Heart right ventricle (tissue), 16 donors: ENCODE measurements at places on chromosomes 1 and 21.

- no peaks in the 10 kb centered on the region for H3K36me3 ChIP-seq
- H3K4me3 ChIP-seq: no peak overlapping the region
- H3K27me3 ChIP-seq: no peaks in the 10 kb centered on the region
- DNase-seq: no peak
- no peak overlapping the region for H3K27ac ChIP-seq
- H3K4me1 ChIP-seq: no peaks in the 10 kb centered on the region
Measured at GRCh38 chr1:56921479-56921878, 44.3 kb downstream of the C8B start.

- H3K27me3 ChIP-seq: peaks cover 98% of the 10 kb centered on the region
- H3K36me3 ChIP-seq: no peaks in the 10 kb centered on the region
- no peak for DNase-seq
- H3K4me3 ChIP-seq: peak overlapping the region; percentile 35
- peaks cover 5% of the 10 kb centered on the region for H3K4me1 ChIP-seq
Measured at GRCh38 chr1:24927988-24928688, 1.9 kb downstream of the RUNX3 start.

- peak; percentile 76 for DNase-seq
- no peaks in the 10 kb centered on the region for H3K36me3 ChIP-seq
- H3K27ac ChIP-seq: no peak overlapping the region
- H3K4me3 ChIP-seq: no peak overlapping the region
Measured at GRCh38 chr21:38355992-38356781, 99.4 kb downstream of the KCNJ15 start.

- no peak for DNase-seq
- H3K4me3 ChIP-seq: no peak overlapping the region
- H3K4me1 ChIP-seq: peaks cover 40% of the 10 kb centered on the region
- no peak overlapping the region for H3K27ac ChIP-seq
Measured at GRCh38 chr1:66356605-66357004, 177.3 kb upstream of the SGIP1 start.

- no peaks in the 10 kb centered on the region for H3K27me3 ChIP-seq
- no peak for DNase-seq
- peaks cover 11% of the 10 kb centered on the region for H3K36me3 ChIP-seq
- H3K4me1 ChIP-seq: no peaks in the 10 kb centered on the region
- no peak overlapping the region for H3K27ac ChIP-seq
Measured at GRCh38 chr1:243513726-243514491, 258.1 kb downstream of the SDCCAG8 start.

DNA sequence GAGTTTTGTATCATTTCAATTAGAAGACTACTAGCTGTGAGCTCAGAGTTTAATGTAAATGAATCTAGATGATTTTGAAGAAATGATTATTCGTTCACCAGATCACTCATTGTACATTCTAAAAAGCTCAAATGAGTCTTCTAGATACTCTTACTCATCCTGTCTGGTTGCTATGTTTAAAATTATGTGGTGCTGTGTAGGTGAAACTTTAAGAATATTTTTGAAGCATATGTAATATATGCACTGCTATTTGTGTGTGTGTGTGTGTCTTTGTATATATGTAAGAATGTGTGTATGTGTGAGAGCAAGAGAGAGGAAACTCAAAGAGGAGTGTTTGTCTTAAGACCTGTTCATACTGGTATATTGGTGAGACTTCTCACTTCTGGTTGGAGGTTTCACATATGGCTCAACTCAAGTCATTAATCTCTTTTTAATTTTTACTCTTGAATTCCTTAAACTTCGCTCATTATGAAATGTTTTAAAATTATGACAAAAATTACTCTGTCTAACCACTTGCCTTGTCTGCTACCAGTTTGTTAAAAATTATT is 8.6 kb upstream of the C1orf105 start:
- DNase-seq: no peak
- H3K4me3 ChIP-seq: no peak overlapping the region
- no peaks in the 10 kb centered on the region for H3K27me3 ChIP-seq
- no peaks in the 10 kb centered on the region for H3K36me3 ChIP-seq

DNA sequence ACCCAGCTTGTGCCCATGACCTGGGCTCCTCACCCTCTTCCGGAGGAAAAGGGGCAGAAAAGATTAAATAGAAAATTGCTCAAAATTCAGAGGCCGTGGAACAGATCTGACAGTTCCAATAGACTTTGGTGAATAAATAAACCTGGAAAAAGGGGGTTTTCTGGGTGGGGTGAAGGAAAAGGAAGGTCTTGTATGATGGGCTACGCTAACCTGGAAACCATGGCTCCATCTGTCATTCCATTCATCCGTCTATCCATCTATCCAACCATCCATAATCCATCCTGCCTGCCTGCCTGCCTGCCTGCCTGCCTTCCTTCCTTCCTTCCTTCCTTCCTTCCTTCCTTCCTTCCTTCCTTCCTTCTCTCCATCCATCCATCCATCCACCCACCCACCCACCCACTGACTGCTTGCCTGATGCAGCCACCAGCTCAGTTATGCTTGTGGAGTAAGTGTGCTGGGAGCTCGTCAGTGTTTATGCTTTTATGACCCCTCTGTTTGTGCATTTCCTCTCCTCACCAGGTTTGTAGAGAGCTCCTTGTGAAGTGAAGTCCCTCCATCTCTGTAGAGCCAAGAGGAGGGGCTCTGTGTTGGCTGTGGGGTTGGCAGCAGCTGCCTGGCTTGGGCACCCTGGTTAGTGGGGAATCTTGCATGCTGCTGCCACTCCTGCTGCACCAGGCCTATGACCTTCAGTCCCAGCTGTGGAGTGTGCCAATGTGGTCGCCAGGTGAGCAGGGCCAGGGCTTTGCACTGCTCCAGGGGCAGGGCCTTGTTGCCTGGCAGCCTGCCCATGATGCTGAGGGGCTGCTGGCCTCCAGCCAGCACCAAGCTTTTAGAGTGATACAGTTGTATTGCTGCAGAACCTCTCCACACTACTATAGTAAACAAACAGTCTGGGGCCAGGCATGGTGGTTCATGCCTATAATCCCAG is 16.0 kb upstream of the POU3F1 start:
- H3K27ac ChIP-seq: no peak overlapping the region
- H3K36me3 ChIP-seq: no peaks in the 10 kb centered on the region
- peaks cover 18% of the 10 kb centered on the region for H3K27me3 ChIP-seq
- no peak for DNase-seq

DNA sequence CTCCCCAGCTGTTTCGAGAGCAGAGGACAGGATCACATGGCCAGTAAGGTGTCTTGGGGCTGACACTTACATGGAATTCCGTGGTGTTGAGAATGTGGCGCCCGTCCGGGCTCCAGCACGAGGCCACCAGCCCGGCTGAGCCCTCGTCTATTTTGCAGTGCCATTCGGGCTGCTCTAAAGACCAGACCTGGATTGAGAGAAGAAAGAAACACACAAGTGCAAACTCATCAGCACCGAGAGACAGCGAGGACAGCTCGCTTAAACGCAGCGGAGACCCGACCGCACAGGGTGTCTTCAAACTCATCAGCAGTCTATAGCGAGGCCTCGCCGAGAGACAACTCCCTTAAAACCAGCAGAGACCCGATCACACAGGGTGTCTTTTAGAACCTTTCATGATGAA is 3.3 kb downstream of the WRAP73 start:
- peaks cover 23% of the 10 kb centered on the region for H3K4me1 ChIP-seq
- H3K36me3 ChIP-seq: peaks cover 55% of the 10 kb centered on the region
- no peak for DNase-seq
- H3K27ac ChIP-seq: no peak overlapping the region

DNA sequence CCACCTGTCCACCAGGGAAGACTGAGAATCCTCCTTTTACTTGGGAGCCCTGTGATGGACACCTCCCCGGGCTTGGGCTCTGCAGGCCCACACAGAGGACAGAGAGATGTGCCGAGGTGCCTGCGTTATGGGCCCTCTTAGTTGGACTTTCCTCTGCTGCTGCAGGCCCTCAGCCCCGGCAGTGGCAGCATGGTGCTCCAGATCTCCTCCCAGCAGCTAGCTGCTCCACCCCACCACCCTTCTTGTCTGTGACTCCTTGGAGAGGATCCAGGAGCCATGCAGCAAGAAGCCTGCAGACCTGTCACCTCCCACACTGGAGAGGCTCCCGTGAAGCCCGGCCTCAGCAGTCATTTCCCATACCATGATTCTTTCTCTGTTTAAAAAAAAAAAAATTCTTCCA is 27.4 kb downstream of the PHGDH start:
- no peak overlapping the region for H3K27ac ChIP-seq
- no peaks in the 10 kb centered on the region for H3K36me3 ChIP-seq
- H3K4me3 ChIP-seq: no peak overlapping the region
- H3K4me1 ChIP-seq: peaks cover 53% of the 10 kb centered on the region
- no peaks in the 10 kb centered on the region for H3K27me3 ChIP-seq

DNA sequence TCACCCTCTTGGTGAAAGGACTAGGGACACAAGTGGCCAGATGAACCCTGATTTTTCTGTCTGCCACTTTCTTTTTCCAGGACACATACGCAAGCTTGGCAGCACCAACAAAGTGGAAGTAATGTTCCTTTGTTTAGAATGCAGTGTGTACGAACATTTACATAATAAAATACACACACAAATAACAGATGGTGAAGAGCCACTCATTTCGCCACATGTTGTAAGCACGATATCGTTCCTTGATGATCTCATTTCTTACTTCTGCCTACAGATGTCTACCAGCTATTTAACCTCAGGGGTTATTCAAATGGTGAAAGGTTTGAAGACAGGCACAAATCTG is 670.2 kb upstream of the CXADR start:
- H3K27me3 ChIP-seq: no peaks in the 10 kb centered on the region
- H3K36me3 ChIP-seq: no peaks in the 10 kb centered on the region
- H3K4me1 ChIP-seq: no peaks in the 10 kb centered on the region
- DNase-seq: no peak
- no peak overlapping the region for H3K4me3 ChIP-seq

- peak overlapping the region; percentile 73 for H3K4me3 ChIP-seq
- H3K27ac ChIP-seq: peak overlapping the region; percentile 86
- H3K27me3 ChIP-seq: no peaks in the 10 kb centered on the region
- no peak for DNase-seq
- no peaks in the 10 kb centered on the region for H3K36me3 ChIP-seq
Measured at GRCh38 chr1:117606649-117607430, 992 bp downstream of the TENT5C start.

GRCh38 chr1:6614019-6614928 is 743 bp downstream of the PHF13 start:
- H3K4me3 ChIP-seq: peak overlapping the region; percentile 97
- peak; percentile 65 for DNase-seq
- H3K36me3 ChIP-seq: no peaks in the 10 kb centered on the region
- H3K4me1 ChIP-seq: peaks cover 22% of the 10 kb centered on the region
- peak overlapping the region; percentile 97 for H3K27ac ChIP-seq

DNA sequence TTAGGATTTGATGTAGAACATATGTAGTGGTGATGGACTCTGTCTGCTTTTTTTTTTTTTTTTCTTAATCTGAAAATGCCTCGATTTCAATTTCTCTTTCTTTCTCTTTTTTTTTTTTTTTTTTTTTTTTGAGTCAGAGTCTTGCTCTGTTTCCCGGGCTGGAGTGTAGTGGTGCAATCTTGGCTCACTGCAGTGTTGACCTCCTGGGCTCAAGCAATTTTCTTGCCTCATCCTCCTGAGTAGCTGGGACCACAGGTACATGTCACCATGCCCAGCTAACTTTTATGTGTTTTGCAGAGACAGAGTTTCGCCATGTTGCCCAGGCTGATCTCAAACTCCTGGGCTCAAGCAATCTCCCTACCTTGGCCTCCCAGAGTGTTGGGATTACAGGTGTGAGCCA is 17.4 kb downstream of the MAST2 start:
- H3K4me3 ChIP-seq: no peak overlapping the region
- no peaks in the 10 kb centered on the region for H3K4me1 ChIP-seq
- no peaks in the 10 kb centered on the region for H3K27me3 ChIP-seq
- H3K27ac ChIP-seq: no peak overlapping the region
- no peak for DNase-seq
- peaks cover 11% of the 10 kb centered on the region for H3K36me3 ChIP-seq

DNA sequence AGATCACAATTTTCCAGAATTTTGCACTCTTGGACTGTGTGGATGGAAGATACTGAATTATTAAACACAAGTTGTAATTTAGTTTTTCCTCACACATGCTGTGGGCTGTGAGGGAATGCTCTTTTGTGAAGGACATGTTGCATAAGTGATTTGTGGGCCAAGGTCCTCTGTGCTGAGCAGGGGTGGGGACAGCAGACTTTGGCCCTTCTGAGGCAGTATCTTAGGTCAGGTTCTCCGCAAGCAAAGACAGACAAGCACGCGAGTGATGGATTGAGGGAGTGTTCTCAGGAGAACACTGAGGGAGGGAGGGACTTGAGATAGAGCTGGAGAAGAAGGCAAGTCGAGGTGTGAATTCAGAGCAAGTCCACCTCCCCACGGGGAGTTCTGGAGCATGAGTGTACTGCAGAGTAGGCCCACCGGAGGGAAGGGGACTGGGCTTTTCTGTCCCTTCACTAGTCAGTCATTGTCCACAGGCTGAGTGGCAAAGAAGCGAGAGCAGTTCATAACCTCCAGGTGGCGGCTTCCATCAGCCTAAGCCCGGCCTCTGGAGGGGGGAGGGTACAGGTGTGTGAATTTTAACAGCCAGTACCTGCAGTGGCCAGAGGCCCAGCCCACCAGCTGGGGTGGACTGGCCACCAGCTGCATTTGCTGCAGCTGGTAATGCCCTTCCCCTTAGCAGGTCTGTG is 19.1 kb upstream of the CD101 start:
- no peaks in the 10 kb centered on the region for H3K36me3 ChIP-seq
- DNase-seq: no peak
- peaks cover 9% of the 10 kb centered on the region for H3K4me1 ChIP-seq

- DNase-seq: peak; percentile 17
- no peaks in the 10 kb centered on the region for H3K4me1 ChIP-seq
- no peak overlapping the region for H3K4me3 ChIP-seq
- H3K27me3 ChIP-seq: no peaks in the 10 kb centered on the region
- H3K36me3 ChIP-seq: no peaks in the 10 kb centered on the region
- H3K27ac ChIP-seq: peak overlapping the region; percentile 58
Measured at GRCh38 chr1:186202271-186202764, 172.7 kb downstream of the TPR start.

- H3K27me3 ChIP-seq: peaks cover 5% of the 10 kb centered on the region
- no peak for DNase-seq
- H3K27ac ChIP-seq: no peak overlapping the region
- H3K4me1 ChIP-seq: peaks cover 4% of the 10 kb centered on the region
- H3K36me3 ChIP-seq: no peaks in the 10 kb centered on the region
Measured at GRCh38 chr1:14262637-14263036, 335.8 kb upstream of the KAZN start.

DNA sequence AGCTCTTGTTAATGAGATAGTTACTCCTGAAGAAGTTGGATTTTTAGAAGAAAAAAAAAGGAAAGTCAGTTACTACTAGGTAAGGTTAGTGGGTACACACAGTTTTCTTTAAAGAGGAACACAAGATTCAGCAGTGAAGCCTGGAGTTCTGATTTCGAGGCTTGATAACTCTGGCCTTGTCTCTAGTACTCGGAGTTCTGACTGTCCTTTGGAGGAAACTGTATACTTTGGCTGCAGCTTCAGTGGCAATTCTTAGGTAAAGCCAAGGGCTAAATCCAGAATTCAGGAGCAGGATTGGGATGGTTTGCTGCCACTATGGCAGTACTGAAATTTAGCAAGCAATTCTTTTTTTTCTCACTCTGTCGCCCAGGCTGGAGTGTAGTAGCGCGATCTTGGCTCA is 9.2 kb downstream of the ACADM start:
- H3K4me3 ChIP-seq: no peak overlapping the region
- DNase-seq: no peak
- no peaks in the 10 kb centered on the region for H3K4me1 ChIP-seq
- H3K27me3 ChIP-seq: no peaks in the 10 kb centered on the region

GRCh38 chr1:162040657-162041056 is 17.0 kb upstream of the OLFML2B start:
- no peak overlapping the region for H3K27ac ChIP-seq
- no peak for DNase-seq
- H3K4me3 ChIP-seq: no peak overlapping the region
- no peaks in the 10 kb centered on the region for H3K4me1 ChIP-seq
- no peaks in the 10 kb centered on the region for H3K36me3 ChIP-seq
